Hematopoietic multipotent progenitor cell treated with erythropoietin and hydrocortisone succinate and interleukin-3 and kit ligand, for 15 days (in vitro differentiated cells): ENCODE measurements at places on chromosomes 6 and 20.

DNA sequence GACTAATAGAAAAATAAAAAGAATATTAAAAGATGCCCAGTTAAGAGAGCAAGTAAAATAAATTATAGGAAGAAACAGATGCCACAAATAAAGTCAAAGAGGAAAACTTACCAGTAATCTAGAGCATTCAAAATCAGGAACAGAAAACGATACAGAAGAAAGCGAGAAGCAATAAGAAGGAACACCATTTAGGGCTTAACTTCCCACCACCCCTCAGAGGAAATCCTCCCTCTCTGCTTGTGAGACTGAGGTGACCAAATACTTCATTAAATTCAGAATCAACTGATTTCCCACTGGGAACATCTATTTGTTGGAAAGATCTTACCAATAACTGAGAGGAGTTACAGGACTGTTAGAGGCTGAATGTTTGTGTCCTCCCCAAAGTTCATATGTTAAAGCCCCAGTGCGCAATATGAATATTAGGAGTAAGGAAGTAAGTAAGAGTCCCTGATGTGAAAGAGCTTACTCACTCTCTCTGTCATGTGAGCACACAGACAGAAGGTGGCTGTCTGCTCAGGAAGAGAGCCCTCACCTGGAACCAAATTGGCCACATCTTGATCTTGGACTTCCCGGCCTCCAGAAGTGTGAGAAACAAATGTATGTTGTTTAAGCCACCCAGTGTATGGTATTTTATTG, 19.5 kb downstream of the KATNA1 start:
- no peak for DNase-seq

DNA sequence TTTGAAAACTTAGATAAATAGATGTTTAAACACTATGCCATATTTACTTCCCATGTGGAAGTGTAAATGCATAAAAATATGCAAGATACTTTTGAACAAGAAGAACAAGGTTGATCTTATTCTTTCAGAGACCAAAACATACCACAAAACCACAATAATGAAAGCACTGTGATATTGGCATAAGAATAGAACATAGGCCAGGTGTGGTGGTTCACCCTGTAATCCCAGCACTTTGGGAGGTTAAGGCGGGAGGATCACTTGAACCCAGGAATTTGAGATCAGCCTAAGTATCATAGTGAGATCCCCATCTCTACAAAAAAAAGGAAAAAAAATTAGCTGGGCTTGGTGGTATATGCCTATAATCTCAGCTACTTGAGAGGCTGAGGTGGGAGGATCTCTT, 66.5 kb downstream of the KCNS1 start:
- DNase-seq, result no peak

DNA sequence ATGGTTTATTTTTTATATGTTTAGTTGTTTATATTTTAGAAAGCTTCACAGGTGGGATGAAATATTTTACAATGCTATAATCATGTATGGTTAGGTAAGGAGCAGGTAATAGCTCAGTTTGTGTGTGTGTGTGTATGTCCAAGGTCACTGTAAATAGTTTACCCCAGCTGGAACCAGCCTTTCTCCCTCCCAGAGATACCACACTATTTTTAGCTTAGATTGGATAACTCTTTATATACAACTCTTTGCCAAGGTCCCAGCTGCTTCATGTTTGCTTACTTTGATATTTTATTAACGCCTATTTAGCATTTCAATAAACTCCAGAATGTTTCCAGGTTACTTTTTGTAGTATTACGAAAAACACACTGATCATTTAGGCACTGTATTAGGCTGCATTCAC, 1.8 kb upstream of the PEX7 start:
- DNase-seq, result no peak

- no peak for DNase-seq
Measured at GRCh38 chr6:168217880-168218537, 101.6 kb downstream of the DACT2 start.

DNA sequence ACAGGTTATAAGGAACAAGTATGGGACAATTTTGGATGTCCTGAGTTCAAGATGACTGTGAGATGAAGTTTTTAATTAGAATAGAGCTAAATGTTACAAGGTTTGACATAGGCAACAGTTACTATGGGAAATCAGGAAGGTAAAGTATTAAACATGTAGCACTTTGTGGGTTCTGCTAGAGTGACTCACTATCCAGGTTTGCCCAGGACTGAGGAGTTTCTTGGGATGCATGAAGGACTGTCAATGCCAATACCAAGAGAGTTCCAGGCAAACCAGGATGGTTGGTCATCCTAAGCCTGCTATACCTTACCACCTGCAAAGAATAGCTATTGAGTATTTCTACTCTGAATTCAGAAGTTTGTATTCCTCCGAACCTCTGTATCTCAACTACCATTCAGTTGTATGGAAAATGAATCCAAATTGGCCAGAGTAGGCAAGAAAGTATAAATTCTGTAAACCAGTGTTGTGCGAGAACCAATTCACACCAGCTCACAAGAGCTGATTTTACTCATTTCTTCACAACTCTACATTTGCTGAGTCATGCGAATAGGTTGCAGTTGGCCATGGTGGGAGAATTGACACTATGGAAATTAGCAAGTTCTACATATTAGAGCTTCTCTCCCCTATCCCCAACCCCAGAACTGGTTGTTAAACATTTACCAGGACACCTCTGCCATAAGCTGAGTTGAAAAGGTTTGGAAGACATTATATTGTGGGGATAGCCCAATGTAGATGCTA, 449.5 kb downstream of the PLCB1 start:
- DNase-seq, result no peak

- DNase-seq, result no peak
Measured at GRCh38 chr20:14817101-14817500, 479.7 kb upstream of the FLRT3 start.

DNA sequence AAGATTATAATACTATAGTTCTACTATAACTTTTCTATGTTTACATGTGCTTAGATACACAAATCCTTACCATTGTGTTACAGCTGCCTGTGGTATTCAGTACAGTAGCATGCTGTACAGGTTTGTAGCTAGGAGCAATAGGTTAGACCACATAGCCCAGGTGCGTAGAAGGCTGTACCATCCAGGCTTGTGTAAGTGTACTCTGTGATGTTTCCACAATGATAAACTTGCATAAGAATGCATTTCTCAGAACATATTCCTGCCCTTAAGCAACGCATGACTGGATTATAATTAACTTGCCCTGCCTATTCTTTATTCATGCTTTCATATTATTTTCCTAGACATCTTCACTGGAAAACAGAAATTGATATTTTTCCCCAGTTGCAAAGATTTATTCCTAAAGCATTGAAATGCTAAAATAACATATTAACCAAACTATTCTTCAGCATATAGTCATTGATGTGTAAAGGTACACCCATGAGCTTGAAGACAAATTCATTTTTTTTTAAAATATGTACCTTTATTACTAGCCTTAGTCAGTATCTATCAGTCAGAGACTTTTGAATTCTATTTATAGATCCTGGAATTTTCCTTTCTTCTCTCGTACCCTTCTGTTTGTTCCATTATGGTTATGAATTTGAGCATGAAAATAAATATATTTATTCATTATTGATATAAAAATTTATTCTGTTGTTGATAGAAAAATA, 7.2 kb upstream of the CTAGE9 start:
- DNase-seq, result no peak

DNA sequence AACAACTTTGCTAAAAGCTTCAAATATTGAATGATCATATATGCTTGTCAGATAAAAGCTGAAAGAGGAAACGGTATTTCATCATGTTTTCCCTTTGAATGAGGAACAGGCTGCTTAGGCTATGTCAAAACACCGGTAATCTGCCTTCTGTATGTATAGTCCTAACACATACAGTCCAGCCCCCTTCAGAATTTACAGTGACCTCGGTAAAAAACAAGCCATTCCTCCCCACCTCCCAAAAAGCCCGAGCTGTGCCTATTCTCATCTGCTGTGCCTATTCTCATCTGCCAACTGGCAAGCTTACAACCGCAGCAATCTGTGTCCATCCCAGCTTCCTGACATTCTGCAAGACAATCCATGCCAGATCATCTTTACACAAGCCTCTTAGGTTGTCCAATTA, 26.8 kb upstream of the UBE2J1 start:
- no peak for DNase-seq

DNA sequence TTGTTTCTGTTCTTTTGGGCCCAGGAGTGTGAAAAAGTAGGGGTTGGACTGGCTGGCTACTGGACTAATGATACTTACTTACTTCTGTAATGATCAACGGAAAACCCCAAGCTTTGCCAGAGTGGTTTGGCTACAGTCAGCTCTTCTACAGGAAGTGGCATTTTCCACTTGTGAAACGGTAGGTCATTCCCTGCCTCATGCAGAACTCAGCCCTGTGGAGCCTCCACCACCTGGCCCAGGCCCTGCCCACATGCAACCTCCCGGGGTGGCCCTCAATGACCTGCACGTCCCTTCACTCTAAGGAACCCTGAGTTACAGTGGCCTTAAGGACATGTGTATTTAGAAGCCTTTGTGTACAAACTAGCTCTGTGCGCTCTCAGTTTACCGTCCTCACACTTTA, 140.4 kb downstream of the DTNBP1 start:
- DNase-seq, result no peak

GRCh38 chr6:165833355-165833754, 170.3 kb upstream of the PDE10A start:
- DNase-seq, result no peak

DNA sequence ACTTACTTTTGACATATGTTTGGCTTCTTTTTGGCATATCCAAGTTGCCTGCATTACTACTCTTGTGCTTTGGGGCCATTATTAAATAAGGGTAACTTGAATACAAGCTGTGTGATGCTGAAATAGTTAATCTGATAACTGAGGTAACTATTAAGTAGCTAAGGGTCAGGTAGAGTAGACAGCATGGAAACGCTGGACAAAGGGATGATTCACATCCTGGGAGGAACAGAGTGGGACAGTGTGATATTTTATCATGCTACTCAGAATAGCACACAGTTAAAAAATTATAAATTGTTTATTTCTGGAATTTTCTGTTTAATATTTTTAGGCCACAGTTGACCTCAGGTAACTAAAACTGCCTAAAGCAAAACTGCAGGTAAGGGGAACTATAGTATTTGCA, 483.9 kb downstream of the RFPL4B start:
- no peak for DNase-seq

DNA sequence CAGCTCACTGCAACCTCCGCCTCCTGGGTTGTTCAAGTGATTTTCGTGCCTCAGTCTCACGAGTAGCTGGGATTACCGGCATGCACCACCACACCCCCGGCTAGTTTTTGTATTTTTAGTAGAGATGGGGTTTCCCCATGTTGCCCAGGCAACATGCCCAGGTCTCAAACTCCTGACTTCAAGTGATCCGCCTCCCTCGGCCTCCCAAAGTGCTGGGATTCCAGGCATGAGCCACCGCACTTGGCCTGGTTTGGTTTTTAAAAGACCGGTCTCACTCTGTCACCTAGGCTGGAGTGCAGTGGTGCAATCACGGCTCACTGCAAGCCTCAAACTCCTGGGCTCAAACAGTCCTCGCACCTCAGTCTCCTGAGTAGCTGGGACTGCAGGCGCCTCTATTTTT, 40.1 kb downstream of the VSTM2L start:
- no peak for DNase-seq
